ENCODE measurements at places on chromosomes 2 and 18.
A peak's percentile ranks its signal among the peaks of the same experiment; 100 is the strongest.

- DNase-seq = no peak
Measured at GRCh38 chr2:172215172-172215935, 112.7 kb upstream of the DLX2 start.

GRCh38 chr18:49368876-49369440 lies 91.5 kb downstream of the DYM start:
- DNase-seq = no peak

GRCh38 chr18:47109720-47110119 lies 40.6 kb downstream of the HDHD2 start:
- DNase-seq = no peak

DNA sequence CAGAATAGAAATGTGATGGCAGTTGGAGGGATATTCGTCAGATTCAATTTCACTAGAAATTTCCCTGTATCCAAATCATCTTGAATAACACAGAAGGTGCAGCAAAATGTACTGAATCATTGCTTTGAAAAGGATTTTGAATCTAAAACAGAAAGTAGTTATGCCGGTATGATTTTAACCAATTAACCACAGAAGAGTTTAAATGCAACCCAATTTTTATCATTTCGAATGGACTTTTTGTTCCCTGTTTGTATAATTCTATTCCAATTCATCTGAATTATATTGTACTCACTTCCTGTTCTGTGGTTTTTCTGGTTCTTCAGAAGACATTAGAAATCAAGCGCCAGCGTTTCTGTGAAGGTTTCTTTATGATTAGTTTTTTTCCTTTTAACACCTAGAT lies 190.4 kb downstream of the MYO3B start:
- no peak for DNase-seq

DNA sequence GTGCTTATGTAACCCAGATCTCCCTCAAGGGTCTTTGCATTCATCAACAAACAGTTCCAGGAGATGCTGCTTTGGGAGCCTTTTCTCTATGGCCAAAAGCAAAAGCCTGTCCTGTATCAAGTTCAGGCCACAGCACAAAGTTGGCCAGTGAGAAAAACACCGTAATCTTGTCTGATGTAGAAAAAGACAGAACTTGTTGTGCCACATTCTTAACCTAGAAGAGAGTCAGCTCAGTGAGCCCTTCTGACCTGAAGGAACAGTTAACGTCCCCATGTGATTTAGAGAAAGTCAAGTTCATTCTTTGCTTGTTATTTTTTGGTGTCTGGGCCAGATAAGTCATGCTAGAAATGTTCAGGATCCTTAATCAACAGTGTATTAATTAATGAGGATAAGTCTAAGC lies 7.8 kb upstream of the CNDP1 start:
- DNase-seq = no peak

DNA sequence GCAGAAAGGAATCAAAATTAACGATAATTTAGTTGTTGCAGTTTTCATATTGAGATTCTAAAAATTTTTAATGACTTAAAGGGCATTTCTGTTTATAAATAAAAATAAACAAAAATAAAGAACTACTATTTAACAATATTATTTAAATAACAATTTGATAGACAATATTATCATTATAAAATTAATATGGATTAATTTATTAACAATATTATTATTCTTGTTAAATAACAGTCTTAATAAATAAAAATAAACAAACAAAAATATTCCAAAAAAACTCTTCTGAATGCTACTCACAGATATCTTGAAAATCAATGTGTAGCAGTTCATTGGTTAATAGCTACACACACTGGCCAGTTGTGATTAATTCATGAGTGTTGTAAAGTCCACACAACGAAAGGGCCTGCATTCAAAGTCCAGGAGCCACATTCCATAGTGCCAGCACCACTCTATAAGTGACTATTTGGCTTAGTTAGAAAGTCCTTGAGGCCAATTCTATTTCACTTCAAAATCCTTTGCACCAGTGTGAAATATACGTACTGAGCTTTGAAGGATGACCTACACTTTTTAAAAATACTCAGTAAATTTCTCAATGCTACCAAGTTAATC lies 117.1 kb downstream of the ZNF521 start:
- DNase-seq = no peak

DNA sequence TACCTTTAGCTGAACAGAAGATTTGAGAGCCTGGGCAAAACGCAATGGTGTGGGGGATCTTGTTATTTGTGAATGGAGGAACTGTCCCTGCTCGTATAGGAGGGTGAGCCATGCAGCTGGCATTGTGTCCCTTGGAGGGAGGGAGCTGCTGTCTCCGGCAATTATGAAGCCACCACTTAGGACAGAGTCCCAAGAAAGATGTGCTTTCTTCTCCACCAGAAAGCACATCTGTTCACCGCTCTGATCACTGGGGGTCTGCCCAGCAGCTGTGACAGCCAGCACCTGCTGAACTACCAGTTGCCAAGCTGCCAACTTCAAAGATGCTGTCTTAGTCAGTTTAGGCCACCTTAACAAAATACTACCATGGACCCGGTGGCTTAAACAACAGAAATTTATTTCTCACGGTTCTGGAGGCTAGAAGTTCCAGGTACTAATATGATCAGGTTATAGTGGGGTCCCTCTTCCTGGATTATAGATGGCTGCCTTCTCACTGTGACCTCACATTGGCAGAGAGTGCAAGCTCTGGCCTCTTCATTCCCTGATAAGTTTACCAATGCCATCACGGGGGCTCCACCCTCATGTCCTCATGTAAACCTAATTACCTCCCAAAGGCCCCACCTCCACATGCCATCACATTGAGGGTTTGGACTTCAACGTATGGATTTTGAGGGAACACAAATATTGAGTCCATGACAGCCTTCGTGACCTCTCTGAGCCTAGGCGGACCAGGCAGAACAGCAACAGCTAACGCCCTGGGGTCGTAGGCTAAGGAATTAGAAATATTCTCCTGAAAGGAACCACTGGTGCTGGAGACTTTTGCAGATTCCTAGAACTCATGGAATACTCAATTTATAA lies 148.3 kb downstream of the RHBDD1 start:
- DNase-seq = no peak

- DNase-seq = no peak
Measured at GRCh38 chr2:190451561-190452176, 43.5 kb downstream of the MFSD6 start.

GRCh38 chr2:64419596-64420165 lies 34.3 kb upstream of the LGALSL start:
- DNase-seq = no peak

DNA sequence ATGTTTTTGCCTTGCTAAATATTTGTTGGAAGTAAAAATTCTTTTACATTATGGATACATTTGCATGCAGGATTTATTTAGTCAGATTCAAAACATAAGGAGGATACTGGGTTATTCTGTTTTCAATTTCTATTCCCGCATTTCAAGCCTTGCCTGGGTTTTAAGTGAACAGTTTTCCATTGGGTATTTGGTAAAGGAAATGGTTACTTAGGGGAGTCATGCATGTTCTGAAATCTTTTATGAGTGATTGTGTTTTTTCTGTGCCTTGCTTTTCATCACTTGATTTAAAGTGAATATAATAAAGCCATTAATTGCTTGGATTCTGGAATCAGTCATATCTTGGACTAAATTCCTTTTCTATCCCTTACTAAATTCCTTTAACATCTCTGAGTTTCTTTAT lies 12.0 kb upstream of the SP9 start:
- DNase-seq = no peak

DNA sequence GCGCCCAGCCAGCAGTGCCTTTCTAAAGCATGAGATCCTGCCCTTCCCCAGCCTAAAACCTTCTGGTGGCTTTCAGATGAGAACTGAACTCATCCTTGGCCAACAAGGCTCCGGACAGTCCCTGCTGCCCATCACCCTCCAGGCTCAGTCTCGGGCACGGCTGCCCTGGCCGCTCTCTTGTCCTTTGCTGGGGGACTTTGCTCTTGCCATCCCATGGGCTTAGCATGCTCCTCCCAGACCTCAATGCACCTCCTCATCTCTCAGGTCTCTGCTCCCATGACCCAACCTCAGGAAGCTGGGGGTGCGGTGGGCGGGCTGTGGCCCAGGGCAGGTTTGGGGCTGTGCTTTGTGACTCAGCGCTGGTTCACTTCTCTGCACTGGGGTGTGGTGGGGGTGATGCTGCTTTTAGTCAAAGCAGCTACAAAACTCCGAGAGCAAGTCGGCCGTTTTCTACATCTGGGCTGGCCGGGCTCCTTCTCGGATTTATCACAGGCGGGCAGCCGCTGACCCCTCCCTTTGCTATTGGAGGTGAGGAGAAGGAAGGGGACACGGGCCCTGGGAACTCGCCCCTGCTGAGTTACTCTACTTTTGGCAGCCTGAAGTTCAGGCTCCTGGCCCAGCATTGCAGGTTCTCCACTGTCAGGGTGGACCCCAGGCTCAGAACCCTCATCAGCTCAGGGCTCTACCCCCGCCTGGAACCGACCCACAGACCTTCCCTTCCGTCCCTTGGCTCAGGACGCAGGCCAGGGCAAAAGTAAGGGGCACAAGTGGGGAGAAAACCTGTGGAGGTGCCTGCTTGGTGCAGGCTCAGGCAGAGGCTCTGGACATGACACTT lies 90.6 kb upstream of the TAF1B start:
- DNase-seq = peak; percentile 85

DNA sequence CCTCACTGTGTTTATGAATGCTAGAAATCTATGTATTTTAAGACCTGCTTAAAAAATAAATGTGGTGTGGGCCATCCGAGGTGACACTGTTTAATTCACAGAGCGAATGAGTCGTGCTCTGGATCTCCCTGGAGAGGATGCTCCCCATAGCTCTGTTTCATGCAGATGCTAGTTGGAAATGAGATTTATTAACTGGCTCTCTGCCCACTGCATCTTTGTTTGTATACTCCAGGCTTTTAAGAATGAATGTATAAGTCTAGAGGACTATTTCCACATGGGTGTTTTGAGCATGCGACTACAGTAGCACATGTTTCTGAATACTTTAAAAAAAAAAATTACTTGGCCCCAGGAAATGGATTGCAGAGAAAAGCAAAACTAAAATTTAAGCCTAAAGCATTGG lies 3.9 kb downstream of the MAPRE2 start:
- no peak for DNase-seq

- DNase-seq = no peak
Measured at GRCh38 chr18:46427216-46427995, 229.6 kb downstream of the LOXHD1 start.

- DNase-seq = no peak
Measured at GRCh38 chr2:159786938-159787337, 11.1 kb downstream of the CD302 start.

DNA sequence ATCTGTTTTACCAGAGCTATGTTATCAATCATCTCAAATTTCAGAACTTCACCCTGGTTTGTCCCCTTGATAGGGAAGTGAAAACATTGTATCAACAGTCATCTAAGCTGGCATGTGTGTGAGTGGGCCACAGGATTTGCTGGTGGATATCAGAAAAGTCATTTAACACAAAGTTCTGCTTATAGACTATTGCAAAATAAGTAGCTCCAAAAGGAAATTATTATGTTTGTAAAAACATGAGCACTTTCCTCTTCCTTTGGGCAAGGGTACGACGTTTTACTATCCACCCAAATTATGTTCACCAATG lies 20.7 kb upstream of the COPS8 start:
- no peak for DNase-seq

- no peak for DNase-seq
Measured at GRCh38 chr2:235439959-235440662, 53.7 kb upstream of the AGAP1 start.

DNA sequence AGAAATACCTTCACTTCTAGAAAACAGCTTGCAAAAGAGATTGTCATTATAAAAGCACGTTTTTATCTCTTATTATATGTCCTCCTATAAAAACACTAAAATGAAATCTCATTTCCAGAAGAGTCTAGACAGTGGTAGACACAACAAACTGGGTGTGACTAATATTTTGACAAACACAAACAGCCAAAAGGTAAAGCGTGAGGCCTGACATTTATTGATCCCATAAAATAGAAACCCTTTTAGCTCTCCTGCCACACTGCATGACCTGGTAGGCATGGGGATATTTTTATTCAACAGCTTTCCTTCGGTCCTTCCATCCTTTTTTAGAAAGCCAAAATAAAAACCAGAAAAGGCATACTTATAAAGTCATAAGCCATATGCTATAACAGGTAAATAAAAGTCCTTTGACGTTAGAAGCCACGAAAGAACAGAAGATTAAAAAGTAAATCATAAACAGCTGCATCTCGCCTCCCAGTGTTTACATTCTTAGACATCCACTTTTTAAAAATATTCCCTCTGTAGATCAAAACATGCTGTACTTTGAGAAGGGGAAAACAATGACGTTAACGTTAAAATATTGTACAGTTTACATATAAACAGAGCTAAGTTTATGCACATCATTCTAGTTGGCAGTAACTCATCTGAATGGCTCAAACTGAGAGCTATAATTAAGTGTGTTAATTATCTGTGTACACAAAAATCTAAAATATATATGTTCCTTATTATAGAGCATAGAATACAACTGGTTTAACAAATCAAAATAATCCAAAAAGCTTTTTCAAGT lies 44.6 kb downstream of the IRS1 start:
- no peak for DNase-seq

DNA sequence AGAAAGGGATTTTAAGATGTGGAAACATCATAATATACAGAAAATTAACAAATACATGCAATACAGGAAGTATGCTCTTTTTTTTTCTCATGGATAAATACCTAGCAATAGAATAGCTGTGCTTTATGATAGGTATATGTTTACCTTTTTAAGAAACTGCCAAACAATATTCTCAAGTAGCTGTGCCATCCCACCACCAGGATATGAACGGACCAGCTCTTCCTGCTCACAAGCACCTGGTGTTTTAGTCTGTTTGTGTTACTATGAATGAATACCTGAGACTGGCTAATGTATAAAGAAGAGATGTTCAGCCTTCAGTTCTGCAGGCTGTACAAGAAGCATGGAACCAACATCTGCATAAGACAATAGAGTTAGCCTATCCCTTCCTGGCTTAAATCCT lies 19.9 kb upstream of the UGT1A8 start:
- no peak for DNase-seq

DNA sequence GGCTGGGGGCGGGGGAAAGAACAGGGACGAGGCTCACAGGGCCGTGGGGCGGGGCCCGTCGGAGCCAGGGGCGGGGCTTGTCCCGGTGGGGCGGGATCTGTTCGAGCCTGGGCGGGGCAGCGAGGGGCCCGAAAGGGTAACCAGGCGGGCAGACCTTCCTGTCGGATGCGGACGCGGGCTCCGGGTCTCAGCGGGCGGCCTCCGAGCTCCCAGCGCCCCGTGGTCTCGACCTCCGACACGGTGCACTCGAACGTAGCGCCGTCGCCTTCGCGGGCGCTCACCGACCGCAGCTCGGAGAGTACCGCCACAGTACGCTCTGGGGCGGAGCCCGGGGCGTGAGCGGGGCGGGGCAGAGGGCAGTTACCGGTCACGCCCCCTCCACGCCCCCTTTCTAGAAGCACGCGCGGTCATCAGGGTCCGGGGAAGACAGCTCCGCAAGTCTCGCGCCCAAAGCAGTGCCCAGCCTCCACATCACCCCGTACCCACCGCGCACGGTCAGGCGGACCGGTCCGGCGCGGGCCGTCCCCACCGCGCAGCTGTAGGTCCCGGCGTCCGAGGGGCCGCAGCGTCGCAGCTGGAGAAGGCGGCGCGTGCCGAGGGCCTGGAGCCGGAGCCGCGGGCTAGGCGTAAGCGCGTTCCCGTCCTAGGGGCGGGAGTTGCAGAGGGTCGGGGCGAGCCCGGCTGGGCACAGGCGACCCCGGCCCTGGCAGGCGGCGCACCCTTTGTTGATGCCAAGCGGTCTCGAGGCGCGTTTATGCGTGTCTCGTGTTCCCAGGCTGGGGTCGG lies 8.7 kb downstream of the TMEM198 start:
- peak; percentile 73 for DNase-seq

GRCh38 chr2:197294260-197294659 lies 16.3 kb downstream of the ANKRD44 start:
- no peak for DNase-seq

- no peak for DNase-seq
Measured at GRCh38 chr2:45895241-45895861, 243.9 kb downstream of the PRKCE start.

GRCh38 chr18:48059455-48060010 lies 129.1 kb upstream of the SMAD2 start:
- DNase-seq = no peak
